ENCODE measurements at places on chromosomes 1 and 21.

DNA sequence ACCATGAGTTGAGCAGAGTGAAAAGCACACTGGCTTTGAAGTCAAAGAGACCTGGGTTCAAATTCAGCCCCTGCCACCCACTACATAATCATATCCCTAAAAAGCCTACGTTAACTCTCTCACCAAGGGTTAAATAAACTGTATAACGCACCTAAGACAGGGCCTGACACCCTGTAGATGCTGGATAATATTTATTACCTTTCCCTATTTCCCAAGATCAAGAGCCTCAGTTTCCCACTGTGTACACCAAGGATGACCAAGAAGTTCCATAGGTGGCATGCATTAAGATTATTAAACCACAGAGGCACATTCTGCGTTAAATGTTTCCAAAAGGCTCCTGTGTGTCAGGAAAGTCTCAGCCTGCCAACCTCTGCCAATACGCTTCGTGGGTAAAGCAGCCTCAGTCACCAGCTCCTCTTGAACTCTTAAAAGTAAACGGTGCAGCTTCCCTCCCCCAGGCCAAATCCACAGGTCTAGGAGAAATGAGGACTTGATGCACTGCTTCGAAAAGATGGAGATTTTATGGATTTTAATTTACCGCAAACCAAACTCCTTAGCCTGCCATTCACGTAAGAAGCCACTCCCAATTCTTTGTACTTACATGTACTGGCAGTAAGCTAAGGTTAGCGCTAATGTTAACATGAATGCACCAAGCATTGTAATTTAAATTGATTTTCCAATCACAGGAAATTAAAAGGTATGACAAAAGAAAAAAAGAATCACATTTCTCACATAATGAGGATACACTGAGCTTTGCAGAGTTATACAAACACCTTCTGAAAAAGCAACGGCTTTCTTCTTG, 2.6 kb downstream of the USP24 start:
- no peak for DNase-seq

DNA sequence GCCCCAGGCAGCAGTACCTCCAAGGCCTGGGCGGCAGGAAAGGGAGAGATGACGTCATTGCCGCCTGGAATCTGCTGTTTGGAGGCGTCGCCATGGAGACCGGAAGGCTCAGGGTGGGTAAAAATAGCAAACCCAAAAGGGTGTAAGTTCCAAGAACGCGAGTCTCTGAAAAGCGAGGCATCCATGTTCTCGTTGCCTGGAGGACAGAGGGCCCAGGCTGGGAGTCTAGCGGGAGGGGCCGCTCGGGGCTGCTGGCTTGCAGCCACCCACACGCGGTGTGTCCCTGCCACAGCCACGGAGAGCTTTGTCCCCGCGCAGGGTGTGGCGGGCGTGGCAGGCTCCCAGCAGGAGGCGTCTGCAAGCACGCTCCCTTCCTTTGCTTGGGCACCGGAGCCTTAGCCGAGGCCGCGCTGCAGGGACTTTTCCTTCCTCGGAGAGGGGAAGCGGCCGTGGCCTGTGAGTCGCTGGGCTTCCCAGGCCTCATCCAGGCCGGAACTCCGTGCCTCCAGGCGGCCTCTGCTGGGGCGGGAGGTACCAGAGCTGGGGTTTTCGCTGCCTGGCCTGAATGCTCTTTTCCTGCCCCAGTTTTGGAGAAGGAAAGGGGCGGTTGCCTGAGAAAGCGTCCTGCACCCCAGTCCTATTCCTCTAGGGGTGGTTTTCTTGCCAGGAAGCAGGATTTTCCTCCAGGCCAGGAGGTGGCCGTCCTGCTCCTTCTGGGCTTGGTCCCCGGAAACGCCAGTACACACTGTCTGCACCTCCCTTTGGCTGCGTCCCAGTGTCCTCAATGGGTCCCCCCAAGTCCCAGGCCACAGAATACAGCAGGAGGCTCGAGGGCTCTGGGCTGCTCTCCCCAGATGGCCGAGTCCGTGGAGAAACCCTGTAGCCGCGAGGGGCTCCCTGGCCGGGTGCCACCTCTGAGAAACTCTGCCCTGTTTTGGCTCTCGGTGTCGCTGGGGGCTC, 15.3 kb upstream of the SKI start:
- DNase-seq = no peak

DNA sequence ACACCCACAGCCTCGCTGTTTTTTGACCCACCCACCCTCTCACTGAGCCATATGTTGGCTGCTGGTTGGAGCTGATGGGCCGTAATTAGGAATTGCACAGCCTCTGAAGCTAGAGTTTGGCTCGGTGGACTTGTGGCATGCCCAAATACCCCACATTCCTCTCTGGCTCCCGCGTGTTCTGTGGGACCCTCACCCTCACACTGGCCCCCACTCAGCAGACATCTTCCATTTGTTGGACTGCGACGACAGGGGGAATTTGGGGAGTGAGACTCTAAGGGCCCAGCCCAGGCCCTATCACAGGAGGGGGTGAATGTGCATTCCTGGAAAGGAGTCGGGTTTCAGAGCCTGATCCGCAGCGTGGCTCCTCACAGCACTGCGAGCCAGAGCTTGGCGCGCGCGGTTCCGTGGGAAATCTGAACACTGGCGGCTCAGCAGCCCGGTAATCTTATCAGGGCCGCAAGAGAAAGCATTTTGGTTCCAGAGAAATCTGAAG, 5.2 kb downstream of the RCSD1 start:
- DNase-seq = no peak

DNA sequence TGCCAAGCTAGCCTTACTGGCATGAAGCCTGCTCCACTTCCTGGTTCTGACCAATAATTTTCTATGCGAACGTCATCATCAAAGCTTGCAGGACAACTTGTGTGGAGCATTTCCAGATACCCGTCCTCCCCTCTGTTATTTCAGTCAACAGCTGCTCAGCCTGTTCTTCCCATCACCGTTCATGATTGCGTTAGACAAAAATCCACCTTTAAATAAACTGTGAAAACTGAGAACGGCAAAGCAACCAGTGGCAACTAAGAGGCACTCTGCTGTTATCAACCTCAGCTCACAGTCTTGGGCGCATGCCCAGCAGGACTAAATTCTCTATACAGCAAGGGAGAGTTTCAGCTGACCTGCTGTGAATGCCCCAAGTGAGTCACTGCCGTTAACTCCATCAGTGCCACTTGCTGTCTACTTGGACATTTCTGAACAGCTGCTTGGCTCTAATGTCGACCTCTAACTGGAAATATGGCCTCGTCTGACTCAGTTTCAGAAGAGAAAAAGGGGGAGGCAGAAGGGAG, 207.4 kb upstream of the RUNX1 start:
- DNase-seq = no peak

DNA sequence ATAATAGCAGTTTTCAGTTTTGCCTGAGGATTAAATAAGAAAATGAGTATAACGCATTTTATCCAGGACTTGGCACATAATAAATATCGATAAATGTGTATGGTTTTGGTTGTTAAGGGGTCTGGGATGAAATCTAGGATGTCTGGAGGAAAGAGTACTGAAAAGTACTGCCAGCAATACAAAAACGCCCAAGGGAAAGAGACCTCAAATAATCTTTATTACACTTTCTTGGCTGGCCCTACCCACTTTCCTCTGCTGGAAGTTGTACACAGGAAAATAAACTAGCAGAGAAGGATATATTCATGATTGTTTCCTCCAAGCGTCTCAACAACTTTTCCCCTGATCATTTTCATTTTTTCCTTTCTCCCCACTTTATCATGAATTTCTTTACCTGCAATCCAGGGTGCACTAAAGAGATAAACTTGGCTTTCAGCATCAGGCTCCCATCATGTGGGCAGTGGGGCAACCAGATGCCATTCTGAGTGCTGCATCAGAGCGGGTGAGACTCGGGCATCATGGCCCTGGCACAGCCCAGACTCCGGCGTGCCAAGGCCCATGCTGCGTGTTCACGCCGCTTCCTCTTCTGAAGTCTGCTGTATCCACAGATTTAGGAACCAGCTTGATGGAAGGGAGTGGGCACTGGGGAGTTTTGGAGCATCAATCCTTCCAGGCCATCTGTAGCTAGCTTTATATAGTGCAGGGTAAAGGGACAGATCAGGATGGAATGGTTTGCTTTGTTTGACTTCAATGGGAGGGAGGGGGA, 35.8 kb upstream of the PLXNA2 start:
- DNase-seq = no peak

GRCh38 chr1:9143250-9143649, 14.3 kb upstream of the GPR157 start:
- DNase-seq = no peak

- DNase-seq = no peak
These were observed 123.2 kb upstream of the TNFSF4 start for GRCh38 chr1:173330149-173330951.

DNA sequence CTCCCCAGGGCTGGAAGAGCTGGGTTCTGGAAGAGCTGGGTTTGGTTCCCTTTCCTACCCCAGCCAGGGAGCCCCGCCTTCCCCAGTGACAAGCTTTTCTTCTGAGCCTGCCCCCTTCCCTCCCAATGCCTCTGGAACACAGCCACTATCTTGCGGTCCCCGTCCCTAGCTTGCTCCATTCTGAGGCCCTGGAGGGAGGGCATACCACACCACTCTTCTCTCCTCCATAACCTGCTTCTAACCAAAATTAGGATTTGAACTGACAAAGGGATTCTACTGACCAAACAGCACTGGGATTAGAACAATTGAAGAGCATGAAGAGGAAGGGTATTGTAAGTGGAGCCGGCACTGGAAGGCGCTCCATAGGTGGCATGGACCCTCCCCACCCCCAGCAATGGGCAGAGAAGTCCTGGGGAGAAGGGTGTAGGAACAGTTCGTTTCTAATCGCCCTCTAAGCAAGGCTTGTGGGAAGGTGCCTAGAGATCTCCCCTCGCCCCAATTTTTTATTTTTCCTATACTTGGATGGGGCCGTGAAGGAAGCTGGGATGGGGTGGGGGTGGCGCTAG, 690 bp downstream of the C1orf216 start:
- no peak for DNase-seq

- DNase-seq = no peak
These were observed 6.7 kb upstream of the KIF26B start for GRCh38 chr1:245148069-245148468.

- no peak for DNase-seq
These were observed 363.9 kb upstream of the PROX1 start for GRCh38 chr1:213623862-213624261.

DNA sequence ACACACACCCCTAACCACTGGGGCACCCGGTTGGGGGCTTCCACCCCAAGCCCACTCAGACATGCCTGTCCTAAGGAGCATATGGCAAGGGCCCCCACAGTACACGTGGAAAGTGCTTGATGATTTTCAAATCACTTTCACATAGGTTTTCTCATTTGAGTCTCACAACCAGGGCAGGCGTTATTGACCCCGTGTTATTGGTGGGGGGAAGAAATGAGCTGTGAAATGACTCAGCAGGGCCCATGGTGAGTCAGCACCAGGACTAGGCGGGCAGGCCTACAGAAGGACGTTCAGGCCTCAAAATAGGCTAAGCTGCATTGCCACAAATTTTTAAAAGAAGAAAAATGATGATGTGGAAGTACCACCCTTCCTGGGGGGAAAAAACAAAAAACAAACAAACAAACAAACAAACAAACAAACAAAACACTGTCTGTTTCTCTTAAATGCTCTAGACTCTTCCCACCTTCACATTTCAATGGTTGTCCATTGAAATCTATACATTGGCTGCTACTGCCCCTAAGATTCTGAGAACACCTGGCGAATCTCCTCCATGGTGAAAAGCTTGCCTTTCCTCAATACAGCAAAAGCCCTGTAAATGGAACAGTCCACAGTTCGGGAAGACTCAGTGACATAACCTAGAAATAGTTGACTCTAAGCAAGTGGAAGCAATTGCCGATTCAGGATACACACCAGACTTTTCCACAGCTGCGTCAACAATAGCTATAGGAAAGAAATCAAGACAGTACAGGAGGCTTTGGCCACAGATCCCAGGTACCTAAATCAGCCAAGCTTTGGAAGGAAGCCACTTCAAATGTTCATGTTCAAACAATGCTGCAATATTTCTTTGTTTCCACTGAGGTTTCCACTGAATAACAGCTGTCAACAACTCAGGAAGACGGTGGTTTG, 234.7 kb downstream of the TOMM20 start:
- DNase-seq = no peak

DNA sequence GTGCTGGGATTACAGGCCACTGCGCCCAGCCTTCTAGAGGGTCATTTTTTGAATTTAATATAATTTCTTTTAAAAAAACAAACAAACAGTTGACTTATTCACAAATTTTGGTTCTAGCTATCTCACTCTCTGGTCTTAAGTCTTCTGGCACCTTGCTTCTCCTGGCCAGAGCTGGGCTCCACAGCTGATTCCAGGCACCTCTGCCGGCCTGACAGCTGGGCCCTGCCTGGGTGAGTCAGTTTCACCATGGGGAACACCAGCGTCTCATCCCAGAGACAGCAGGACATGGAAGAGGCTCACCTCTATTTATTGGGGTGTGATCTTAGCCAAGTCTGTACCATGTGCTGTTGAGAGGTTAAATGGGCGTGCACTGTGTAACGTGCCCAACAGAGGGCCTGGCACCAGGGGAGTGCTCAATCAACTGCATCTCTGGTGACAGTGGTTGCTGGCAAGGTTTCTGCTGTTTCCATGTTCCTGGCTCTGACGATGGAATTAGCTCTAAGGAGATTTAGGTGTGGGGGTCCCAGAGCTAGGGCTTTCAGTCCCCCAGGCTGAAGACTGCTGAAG, 956 bp downstream of the CPLANE2 start:
- DNase-seq = no peak

DNA sequence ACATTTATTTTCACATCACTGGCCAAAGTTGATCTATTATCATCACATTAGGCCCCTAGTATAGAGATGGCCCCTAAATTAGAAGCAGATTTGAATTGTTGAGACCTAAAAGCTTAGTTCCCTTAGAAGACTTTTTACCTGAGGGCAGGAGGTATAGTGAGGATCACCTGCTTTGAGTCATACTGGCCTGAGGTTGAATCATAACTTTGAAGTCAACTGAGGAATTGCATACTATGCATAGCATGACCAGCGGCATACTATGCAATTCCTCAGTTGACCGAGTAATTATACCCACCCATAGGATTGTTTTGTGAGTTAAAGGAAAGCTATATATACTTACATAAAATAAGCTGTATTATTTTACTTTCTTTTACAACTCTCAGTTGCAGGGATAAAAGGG, 50.3 kb upstream of the DPH5 start:
- DNase-seq = no peak

DNA sequence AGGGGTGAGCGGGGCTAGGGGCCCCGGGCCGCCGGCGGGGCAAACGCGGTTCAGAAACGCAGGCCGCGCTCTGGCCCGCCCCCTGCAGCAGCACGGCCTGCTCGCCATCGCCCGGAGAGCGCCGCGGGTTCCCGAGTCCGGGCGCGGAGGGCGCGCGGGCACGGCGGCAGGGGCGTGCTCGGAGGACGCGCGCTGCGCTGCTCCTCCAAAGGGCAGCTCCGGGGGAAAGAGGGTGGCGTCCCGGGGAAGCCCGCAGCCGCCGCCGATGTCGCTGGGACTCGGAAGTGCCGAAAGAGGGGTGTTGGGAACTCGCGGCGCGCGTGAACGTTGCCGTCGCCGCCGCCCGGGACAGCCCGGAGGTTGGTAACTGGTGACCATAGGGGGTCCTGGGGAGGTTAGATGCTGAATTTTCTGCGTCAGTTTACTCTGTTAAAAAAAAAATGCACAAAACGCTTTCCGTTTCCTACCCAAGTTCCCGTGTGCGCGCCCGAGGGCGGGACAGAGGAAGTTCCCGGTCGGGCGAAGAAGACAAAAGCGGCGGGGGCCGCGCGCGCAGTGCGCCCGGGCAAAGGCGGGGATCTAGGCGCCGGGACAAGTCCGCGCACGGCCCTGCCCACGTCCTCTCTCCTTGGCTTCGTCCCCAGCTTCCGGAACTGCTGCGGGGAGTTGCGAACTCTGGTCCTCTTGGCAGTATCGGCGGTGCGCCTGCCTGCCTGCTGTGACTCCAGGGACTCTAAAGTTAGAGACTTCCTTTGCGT, at the start of gene HHAT:
TSS of gene HHAT (plus strand) at position 157 of the 758 bp plus-strand sequence. CDS start 20,074 bp downstream, outside the sequence.
- DNase-seq = no peak

All from NCI-H1417 treated with DMSO at 0.1 percent for 48 hours (cell line).